ENCODE measurements at places on chromosomes 12 and 14.

- no peak for DNase-seq
These were observed 19.4 kb downstream of the OTOGL start for GRCh38 chr12:80118565-80119324.

DNA sequence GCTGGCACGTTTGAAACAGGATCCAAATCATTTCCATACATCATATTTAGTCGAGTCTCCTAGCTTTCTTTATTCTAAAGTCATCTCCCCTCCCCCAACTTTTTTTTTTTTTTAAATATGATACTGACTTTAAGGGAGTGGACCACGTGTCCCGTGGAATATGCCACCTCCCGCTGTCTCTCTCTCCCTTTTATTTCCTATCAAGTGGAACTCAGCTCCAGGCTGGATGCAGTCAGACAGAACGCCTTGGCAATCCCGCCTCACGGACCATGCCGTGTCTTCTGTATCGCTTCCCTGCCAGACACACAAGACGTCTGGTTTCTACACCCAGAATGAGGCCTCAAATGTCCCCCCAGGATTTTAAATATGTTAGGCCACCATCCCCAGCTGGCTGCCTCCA lies 21.2 kb downstream of the BCL7A start:
- no peak for DNase-seq

DNA sequence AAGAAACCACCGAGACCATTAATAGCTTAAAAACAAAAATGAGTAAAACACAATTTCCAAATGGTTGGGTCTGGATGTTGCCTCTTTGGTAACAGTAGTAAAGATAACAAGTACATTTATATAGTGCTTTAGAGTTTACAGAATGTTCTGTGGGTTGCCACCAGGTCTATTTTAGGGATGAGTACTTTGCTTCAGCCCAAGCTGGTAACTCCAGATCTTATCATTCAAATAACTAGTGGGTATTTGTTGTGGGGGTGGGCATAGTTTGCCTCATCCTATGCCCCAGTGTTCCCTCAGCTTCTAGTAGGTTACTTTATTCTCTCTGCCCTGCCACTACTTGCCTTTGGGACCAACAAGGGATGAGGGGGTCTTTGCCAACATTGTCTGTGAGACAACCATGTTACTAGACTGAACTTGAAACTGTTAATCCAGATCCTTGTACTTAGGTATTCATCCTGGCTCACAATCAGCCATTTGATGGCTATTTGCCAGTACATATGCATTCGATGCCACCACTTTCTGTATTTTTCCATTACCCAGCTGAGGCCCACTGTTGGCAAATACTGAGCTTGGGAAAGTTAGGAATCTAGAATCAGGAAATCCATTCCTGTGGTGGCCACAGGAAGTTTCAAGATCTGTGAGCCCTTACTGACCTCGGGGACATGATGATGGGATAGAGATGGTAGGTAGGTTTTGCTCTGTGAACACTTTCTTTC lies 17.6 kb upstream of the AKAP6 start:
- DNase-seq = no peak

DNA sequence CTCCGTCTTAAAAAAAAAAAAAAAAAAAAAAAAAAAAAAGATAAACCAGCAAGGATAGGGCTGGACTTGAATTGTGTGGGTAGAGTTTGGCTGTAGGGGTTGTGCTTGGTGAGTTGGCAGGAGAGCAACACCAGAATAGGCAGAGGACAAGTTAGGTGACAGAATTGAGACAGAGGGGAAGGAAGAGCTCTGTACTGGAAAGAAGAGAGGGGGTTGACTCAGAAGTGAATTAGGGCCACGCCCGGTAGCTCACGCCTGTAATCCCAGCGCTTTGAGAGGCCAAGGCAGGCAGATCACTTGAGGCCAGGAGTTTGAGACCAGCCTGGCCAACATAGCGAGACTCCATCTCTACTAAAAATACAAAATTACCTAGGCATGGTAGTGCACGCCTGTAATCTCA lies 6.1 kb upstream of the TMEM30B start:
- no peak for DNase-seq

GRCh38 chr12:21500786-21501257 lies 613 bp downstream of the RECQL start:
- DNase-seq = no peak

GRCh38 chr12:64450711-64451486 lies 1.0 kb upstream of the TBK1 start:
- DNase-seq = no peak

GRCh38 chr12:124507188-124508109 lies 60.0 kb downstream of the NCOR2 start:
- no peak for DNase-seq

DNA sequence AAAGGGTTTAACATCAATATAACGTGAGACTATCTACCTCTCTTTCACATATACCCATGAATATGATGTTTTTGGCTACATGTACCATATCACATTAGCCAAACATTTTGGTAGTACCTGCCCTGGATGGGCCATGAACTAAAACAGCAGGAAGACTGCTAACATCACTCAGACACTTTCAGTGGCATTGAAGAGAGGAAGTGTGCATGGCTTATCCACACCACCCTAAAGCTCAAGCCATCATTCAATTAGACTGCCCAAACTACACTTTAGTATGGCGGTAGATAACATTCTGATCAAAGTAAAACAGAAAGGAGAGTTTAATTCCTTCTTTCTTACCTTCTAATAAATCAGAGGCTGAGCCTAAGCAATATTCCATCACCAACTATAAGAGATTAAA lies 103.0 kb downstream of the PEBP1 start:
- no peak for DNase-seq

DNA sequence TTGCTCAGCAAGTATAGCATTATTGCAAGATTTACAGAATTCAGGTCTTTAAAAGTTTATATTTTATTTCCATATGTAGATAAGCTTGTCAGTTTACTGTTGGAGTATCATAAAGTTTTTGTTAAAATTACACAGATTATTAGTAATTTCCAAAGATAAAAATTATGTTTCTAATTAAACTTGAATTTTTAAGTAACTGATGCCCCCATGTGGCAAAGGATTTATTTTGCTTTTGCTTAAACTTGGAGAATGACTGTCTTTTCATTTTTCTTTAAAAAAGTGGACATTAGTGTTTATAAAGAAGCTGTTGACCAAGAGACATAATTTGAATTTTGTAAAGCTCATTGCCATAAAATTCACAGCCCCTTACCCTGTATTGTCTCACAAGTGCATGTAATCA lies 45.8 kb downstream of the ETNK1 start:
- DNase-seq = no peak

DNA sequence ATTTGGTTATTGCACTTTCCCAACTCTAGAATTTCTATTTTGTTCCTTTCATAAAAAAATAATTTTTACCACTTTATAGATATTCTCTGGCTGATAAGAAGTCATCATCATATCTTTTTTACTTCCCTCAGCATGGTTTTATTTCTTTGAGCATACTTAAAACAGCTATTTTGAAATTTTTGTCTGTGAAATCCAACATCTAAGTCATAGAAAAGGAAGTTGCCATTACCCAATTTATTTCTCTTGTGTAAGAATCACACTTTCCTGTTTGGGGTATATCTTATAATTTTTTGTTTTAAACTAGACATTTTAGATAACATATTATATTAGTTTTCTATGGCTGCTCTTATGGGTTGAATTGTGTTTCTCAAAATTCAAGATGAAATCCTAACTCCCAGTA lies 400.2 kb upstream of the OR4E1 start:
- DNase-seq = no peak

DNA sequence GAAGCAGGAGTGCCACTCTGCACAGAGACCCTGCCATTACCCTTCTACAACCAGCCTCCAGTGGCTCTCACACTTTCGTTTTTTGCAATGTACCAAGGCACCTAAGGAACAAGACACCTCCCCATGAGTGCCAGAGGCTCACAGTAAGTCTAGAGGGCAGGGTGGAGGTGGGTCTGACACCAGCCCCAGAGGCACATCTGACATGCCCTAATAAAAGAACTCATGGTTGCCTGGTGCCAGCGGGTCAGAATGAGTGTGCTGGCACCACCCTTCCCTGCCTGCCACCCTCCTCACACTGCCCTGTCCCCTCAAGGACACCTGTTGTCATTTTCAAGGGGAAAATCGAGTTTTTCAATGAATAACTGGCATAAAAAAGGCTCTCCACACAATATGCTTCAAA lies 161.2 kb downstream of the FOXN3 start:
- no peak for DNase-seq

DNA sequence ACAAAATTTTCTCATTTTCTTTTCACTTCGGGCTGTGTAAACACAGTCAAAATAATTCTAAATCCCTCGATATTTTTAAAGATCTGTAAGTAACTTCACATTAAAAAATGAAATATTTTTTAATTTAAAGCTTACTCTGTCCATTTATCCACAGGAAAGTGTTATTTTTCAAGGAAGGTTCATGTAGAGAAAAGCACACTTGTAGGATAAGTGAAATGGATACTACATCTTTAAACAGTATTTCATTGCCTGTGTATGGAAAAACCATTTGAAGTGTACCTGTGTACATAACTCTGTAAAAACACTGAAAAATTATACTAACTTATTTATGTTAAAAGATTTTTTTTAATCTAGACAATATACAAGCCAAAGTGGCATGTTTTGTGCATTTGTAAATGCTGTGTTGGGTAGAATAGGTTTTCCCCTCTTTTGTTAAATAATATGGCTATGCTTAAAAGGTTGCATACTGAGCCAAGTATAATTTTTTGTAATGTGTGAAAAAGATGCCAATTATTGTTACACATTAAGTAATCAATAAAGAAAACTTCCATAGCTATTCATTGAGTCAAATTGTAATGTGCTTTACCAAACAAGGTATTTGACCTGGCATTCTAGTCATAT lies 4.8 kb downstream of the CDKN1B start:
- no peak for DNase-seq

- no peak for DNase-seq
These were observed 101.2 kb upstream of the ATF7IP start for GRCh38 chr12:14264316-14264715.

GRCh38 chr14:104999361-104999760 lies 13.8 kb downstream of the CLBA1 start:
- DNase-seq = no peak

DNA sequence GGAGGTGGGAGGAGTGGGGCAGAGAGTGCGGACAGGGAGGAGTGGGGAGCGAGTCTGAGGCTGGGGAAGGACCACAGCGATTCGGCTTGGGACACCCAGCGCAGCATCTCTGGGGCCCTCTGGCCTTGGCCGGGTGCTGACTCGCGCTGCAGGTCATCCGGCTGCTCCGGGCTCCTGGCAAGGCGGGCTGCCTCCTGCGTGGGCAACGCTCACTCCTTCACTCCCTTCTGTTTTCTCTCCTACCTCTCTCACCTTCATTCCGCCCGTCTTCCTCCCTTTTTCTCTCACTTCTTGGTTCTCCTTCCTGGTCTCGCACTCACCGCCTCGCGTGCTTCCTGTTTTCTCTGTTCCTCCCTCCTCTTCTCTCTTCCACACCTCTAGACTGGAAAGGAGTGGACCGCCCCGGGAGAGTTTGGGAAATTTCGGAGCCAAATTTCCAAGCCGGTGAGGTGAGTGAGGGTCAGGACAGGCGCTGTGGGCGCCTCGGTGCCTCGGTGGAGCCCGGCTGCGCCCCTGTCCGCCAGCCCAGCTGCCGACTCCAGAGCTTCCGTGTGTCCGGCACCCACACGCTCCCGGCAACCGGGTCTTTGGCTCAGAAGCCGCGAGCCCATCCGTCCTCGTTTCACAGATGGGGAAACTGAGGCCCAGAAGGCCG lies 86.7 kb downstream of the B4GALNT3 start:
- DNase-seq = no peak

DNA sequence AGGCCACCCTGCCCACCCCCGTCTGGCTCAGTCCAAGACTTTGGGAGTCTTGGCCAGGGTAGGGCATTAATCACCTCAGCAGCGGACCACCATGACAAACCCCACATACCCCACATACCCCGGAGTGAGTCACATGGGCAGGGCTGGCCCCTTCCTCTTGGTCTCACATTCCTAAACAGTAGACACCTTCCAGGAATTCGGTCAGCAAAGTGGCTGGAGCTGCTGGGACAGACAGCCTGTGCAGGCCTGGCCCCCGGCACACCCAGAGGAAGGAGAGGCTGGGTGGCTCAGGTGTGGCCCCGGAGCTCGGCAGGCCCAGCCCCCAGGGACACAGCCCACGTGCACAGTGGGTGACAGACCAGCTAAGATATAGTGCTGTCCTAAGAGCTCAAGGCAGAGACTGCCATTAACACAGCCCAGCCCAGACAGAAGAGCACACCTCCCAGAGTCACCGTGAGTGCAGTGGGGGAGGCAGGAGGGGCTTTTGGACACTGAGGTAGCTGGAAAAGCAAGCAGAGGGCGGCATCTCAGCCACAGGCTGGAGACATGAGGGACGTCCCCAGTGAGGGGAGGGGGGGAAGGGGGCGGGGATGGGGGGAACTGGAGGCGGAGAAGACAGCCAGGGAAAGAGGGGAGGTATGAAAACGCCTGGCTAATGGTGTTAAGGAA lies 24.0 kb downstream of the CCDC85C start:
- no peak for DNase-seq

GRCh38 chr14:20306079-20306423 lies 300 bp upstream of the TTC5 start:
- DNase-seq = no peak

- no peak for DNase-seq
These were observed 223.4 kb upstream of the AMIGO2 start for GRCh38 chr12:47303207-47303606.

DNA sequence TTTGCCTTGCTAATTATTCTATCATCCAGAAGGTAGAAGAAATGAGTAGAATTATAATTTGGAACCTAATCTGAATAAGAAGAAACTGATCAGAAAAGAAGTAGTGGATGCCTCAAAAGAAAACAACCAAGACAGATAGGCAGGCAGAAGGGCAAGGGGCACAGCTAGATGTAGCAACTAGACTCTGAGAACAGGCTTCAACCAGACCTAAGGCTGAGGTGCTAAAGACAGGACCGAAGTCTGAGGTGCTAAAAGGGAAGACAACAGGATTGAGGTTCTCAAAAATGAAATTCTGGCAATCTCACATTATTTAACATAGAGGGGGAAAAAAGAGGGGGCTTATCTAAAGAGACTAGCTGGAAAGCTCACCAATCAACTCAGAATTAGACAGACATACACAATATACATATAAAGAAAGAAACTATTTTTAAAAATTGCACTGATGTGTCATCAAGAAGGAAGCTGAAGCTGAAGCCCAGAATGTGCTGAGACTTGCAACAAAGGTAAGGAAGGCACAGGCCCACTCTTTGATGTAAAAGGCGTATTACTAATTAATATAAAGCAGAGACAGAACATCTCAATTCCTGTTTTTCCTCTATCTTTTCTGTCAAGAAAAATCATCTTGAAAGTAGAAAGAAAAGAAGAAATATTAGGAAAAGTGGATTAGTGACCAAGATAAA lies 43.8 kb upstream of the CSRNP2 start:
- no peak for DNase-seq

GRCh38 chr12:124790650-124791400 lies 72.8 kb downstream of the SCARB1 start:
- no peak for DNase-seq

- DNase-seq = no peak
These were observed 218.3 kb upstream of the CRY1 start for GRCh38 chr12:107311682-107312081.

GRCh38 chr12:12704593-12705230 lies 8.7 kb upstream of the GPR19 start:
- no peak for DNase-seq
